NCI-H1436 (cell line): ENCODE measurements at places on chromosomes 5 and 9.

DNA sequence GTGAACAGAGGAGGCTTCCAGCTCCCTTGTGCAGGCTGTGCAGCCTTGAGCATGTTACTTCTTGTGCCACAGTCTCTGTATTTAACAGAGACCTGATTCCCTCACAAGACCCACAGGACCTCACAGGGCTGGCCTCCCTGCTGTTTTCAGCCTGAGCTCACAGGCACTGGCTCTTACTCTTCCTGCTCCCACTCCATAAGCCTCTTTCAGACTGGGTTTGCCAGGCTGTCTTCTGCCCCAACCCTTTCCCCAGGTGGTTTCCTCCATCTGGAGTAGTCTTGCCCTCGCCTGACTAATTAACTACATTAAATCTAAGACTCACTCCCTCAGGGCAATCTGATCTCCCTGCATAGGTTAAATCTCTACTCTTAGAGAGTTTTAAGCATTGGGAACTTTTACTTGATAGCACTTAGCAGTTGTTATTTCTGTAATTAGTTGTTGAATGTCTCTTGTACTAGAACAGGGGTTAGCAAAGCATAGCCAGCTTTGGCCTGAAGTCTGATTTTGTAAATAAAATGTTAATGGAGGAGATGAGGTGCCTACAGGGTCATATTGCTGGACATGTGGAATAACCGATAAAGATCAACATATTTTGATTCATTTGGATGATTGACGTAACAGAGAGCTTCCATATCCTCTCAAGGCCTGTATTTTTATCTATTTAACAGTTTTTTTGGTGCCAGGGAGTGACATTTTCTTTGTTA lies 28.6 kb upstream of the SPATA31E1 start:
- DNase-seq, result no peak

GRCh38 chr9:112997236-112997941 lies 14.6 kb downstream of the ZNF883 start:
- no peak for DNase-seq

- no peak for DNase-seq
Measured at GRCh38 chr9:4416467-4416866, 73.8 kb upstream of the SLC1A1 start.

DNA sequence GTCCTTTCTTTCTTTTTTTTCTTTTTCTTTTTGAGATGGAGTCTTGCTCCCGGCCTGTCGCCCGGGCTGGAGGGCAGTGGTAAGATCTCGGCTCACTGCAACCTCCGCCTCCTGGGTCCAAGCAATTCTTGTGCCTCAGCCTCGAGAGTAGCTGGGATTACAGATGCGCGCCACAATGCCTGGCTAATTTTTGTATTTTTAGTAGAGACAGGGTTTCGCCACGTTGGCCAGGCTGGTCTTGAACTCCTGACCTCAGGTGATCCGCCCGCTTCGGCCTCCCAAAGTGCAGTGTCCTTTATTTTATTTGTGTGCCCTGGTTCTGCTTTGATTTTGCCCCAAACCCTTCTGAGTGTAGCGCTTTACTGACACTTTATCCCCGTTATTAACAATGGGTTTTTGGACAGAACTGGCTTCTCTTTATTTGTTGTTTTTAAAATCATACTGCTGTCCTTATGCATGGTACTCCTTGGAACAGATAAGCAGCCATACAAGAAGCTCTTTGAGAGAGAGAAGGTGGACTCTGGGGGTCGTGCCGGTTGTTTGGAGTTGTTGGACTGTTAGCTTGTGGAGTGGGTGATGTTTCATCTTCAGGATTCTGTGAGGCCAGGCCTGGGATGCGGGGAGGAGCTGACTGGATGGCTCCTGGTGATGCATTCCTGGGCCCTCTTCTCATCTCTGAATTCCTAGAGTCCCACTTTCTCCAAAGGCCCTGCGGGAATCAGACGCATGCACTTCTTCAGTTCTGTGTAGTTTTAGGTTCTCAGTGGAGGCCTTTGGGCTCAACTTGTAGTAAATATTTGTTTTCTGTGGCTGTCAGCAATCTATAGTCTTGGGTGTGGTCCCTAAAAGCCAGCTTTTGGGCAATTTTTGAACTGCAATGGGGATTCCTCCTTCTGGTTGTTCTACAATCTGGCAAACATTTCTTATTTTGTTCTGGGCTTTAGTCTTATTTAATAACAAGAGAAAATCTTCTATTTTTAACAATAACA lies 47.8 kb downstream of the PTTG1 start:
- DNase-seq, result no peak

DNA sequence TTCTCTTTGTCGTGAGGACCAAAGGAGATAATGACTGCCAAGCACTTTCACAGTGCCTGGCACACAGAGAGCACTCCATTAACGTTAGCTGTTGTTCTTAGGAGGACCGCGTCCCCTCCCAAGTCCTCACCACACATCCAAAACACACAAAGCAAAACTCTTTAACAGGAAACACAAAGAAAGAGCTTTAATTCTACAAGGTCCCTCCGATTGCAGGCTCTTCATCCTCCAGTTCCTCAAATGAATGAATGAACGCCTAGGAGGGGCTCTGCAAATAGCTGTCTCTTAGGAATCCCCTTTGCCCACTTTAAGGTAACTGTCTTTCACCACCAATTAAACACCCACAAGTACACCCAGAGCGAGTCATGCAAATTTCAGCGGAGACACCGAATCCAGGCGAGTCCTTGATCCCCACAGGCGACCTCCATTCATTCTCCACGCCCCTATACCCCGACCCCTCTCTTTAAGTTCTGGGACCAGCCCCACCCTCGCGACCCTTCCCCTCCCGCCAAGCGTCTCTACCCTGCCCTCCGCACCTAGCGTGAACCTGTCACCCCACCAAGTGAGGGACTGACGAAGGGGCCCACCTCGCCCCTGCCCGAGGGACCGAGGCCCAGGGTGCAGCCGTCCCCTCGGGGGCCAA lies 644 bp downstream of the TSC1 start:
- DNase-seq, result no peak

DNA sequence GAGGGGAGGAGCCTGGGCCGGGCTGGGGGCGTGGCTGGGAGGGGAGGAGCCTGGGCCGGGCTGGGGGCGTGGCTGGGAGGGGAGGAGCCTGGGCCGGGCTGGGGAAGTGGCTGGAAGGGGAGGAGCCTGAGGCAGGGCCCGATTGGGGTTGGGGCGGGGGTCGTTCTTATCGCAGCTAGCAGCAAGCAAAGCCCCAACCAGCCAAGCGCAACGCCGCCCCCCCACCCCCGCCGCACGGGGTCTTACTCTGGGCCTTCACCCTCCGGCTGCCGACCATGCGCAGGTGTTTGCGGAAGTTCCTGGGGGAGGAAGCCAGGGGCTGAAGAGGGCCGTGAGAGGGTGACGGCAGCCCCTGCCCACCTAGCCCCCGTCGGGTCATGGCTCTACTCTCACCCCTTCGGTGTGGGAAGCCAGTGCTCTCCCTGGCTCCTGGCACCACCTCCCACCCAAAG lies 5.0 kb downstream of the NSMF start:
- DNase-seq, result no peak
